AG08395 (cell line): ENCODE measurements at places on chromosomes 7 and 10.

- DNase-seq, result no peak
Measured at GRCh38 chr7:124489925-124490324, 275.7 kb downstream of the GPR37 start.

DNA sequence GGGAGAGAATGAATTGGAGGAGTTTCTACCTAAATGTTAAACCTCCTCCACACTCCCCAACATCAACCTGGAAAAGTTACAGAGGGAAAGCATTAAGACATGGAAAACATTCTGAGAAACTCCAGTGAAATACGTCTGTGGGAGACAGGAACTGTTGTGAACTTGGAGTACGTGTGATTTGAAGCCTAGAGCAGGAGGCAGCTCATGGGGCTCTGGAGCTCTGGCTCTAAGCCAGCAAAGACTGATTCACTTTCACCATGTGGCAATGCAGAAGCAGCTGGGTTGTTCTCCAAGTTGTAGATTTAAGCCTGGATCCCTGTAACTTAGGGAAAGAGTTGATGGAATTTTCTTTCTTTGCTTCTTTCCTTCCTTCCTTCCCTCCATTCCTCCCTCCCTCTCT, 503.2 kb downstream of the NRG3 start:
- DNase-seq, result no peak

DNA sequence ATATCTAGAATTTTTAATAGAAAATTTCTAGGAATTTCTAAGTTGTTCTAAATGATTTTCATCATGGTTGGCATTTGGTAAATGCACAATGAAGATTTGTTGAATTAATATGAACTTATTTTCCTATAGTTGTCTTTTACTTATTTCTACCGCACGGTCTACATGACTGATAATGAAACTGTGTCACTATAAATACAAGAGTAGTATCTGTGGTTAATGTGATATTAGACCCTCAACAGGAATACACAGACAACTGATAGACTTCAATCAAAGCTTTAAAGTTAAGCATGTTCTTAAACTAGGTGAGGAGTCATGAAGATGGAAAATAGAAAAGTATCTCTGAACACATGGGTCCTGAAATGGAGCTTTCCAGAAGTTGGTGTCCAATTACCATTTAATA, 297.9 kb upstream of the ETV1 start:
- no peak for DNase-seq

DNA sequence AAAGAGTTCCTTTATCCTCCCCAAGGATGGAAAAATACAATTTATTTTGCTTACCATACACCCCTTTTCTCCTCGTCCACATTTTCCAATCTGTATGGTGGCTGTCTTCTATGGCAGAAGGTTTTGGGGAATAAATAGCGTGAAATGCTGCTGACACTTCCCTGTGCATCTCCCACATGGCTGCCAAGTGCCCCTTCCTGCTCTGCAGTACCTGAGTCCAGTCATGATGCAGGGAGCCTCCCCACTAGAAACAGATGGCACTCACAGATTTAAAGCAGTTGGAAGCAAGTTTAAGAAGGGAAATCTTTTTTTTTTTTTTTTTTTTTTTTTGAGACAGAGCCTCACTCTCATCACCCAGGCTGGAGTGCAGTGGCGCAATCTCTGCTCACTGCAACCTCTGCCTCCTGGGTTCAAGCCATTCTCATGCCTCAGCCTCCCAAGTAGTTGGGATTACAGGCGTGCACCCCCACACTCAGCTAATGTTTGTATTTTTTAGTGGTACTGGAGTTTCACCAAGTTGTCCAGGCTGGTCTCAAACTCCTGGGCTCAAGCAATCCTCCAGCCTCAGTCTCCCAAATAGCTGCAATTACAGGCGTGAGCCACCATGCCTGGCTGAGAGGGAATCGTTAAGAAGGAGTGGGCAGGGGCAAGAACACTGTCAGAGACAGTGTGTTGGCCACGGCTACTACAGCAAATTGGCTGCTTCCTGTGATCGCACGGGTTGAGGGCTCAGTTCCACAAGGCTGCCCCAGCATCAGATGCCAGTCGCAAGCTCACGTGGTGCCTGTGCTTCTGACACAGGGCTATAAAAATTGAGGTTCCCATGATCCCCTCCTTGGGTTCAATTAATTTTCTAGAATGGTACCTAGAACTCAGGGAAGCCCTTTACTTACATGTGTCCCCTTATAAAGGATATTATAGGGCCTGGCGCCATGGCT, 5.3 kb upstream of the PILRA start:
- DNase-seq, result no peak

DNA sequence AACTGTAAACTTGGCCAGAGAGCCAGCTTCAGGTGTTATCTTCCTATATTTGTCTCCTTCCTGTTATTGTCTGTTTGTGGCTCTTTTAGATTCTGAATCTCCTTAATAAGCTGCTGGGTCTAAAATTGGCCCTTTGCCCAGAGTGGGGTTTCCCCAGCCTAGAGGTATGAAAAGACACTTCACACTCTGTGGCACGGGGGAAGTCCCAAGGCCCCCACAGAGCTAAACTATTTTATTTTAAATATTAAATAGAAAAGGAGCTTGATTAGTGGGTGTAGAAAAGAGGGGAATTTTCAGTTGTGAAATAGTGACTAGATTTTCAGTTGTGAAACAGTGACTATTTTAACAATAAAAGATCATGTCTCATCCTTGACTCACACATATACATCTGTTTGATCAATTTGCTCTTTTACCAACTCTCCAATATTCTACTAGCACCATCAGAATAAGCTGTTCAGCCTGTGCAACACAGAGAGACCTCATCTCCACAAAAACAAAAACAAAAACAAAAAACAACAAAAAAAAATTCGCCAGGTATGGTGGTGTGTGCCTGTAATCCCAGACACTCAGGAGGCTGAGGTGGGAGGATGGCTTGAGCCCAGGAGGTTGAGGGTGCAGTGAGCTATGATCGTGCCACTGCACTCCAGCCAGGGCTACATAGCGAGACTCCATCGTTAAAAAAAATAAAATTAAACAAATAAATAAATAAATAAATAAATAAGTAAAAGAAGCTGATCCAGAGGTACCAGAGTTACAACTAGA, 24.9 kb upstream of the ADO start:
- peak; percentile 5 for DNase-seq

DNA sequence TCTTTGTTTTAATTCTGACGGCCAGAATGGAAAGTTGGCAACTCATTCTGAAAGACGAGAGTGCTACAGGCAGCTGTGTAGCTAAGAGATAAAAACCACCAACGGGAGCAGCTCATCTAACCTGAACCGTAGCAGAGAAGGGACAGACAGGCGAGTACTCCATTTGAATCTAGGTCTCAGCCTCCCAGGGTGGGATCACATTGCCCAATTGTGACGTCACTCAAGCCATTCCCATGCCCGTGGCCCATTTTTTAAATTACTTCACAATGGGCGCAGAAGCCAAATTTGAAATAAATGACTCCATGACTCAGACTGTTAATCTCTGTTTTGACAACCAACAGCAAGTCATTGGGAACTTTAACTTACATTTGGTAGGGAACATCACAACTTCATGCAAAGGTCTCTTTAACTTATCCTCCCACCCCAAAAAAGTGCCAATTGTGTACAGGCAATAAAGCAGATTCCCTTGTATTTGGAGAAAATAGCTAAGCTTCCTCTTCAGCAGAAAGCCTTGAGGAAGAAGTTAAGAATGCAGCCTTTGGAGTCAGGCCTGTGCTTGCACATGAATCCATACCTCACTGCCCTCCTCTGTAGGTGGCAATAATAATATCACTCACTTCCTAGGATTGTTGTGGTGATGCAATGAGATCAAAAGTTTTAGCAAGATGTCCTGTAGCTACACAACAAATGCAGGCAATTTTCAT, 93.2 kb upstream of the KIF5B start:
- DNase-seq, result peak; percentile 92

DNA sequence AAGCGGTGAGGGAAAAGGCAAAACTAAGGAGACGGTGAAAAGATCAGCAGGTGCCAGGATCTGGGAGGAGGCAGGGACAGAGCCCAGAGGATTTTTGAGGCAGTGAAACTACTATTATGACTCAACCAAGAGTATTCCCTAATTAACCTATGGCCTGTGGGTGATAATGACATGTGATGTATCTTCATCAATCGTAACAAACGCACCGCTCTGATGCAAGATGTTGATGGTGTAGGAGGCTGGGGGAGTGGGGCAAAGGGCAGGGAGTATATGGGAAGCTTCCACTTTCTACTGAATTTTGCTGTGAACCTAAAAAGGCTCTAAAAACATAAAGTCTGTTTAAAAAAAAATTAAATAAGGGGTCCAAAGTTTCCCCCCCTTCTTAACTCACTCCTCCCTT, 25.5 kb upstream of the EZH2 start:
- no peak for DNase-seq

DNA sequence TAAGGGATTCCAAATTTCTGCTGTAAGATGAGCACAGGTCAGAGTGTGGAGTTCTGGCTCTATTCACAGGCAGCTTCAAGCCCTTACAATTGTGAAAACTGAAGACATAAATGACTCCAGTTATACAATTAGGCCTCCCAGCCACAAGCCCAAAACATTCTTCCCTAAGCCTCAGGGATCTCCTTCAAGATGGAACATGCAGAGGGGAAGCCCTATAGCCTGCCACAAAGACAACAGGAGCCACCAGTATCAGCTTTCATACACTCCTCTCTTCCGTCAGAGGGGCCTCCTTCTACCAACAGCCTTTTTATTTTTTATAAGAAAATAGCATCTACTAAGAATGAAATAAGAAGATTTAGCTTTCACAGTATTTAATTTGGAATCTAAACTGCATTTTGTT, 46.5 kb downstream of the DLD start:
- DNase-seq, result no peak

DNA sequence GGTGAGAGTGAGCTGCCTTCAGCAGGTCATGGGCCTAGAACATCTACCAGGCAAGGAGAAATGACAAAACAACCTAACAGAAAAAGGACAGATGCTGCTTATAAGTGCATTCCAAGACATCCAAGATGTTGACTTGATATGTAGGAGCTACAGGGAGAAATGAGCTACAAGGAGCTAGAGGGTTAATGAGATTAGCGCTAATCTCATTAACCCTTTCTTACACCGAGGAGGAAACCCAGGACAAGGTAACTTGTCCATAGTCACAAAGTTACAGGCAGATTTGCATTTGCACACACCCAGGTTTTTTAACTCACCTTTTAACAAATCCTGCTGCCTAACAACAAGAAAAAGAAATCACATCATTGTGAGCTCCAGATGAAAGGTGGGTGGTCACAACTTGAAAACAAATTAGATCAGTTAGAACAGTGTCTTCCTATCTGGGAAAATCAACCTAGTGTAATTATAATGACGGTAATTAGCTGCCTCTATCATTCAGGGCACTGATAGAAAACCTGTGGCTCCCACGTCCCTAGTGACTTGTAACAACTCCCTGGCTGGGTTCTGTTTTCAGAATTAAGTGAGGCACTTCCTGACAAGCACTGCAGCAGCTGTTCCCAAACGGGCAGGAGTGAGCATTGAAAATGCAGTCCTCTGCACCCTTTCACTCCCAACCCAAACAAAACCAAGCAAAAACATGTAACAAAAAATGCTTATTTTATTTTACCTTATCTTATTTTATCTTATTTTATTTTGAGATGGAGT, 5.7 kb downstream of the KIAA1549 start:
- DNase-seq, result no peak

- DNase-seq, result peak; percentile 69
Measured at GRCh38 chr10:48551861-48552591, 52.8 kb downstream of the ARHGAP22 start.

GRCh38 chr7:22726907-22727713, at the start of gene IL6:
Gene IL6 (plus strand): TSS chr7:22727200. CDS start chr7:22727263, 63 bp downstream.
- DNase-seq, result peak; percentile 74

DNA sequence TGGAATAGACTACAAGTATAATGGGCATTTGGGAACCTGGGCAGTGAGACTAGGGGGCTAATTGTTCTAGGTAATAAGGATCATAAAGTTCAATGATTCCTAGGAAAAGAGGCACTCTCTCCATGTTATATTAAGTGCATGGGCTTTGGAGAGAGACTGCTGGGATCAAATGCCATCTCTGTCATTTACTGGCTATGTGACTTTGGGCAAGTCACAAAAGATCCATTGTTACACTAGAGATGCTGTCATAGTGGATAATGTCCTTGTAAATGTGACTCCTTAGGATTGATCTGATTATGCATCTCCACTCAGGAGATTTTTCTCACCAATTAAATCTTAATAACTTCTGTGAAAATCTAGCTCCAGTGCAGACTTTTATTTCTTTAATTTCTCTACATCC, 156.3 kb upstream of the CACNA2D1 start:
- DNase-seq, result no peak

- DNase-seq, result no peak
Measured at GRCh38 chr10:125177641-125178640, 17.6 kb upstream of the CTBP2 start.

DNA sequence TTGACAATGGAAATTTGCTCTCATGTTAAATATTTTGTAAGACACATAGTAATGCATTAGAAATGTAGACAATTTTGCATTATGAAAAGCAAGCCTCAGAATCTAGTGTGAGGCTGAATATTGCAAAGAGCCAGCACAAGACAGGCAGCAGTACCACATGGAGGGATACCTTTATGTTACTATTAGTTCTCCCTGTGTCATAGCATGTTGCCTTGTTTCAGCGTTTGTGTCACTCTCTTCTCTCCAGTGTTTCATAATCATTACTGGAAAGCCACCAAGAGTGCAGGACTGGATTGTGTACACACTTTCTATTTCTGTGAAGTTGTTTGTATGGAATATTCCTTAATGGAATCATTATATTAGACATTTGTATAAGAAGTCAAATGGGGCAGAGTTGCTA, 8.5 kb downstream of the AHR start:
- DNase-seq, result no peak

DNA sequence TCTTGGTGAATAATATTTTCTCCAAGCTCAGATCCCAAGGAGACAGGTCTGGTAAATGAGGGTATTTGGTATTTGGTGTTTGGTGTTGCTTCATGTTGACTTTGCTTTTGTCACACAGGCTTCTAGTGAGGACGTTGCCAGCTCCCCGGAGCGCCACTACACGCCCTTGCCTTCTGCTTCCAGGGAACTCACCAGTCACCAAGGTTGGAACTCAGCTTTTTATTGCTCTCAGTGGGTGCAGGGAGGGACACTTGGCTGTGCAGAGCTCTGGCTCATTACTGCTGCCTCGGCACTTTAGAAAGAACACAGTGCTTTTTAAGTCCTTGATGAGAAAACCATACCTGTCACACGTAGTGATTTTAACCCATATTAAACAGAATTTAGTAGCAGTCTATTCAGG, 892.9 kb downstream of the LRMDA start:
- no peak for DNase-seq

DNA sequence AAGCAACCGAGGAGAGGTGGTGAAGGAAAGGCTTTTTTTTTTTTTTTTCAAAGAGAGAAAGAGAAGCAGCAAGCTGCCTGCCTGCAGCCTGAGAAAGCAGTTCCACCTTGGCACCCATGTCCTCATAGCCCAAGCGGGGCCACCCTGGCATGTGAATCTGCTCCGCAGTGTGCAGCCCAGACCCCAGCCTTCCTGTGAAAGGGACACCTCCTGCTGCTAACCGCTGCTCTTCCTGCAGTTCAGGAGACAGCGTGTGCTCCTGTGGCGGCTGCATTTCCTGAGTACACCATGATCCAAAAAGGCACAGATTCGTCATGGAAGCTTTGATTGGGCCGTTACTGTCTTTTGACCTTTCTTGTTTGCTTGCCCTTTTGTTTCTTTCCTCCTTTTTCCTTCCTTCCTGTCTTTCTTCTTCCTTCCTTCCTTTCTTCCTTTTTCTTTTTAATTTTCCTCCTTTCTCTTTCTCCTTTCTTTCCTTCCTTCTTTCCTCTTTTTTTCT, 38.1 kb downstream of the IKZF1 start:
- no peak for DNase-seq

- no peak for DNase-seq
Measured at GRCh38 chr7:123715198-123715597, 33.6 kb downstream of the WASL start.
